AG09309 (cell line): ENCODE measurements at places on chromosomes 12 and 14.

GRCh38 chr14:64444984-64445845, 20.1 kb upstream of the AKAP5 start:
- peak; percentile 41 for DNase-seq

DNA sequence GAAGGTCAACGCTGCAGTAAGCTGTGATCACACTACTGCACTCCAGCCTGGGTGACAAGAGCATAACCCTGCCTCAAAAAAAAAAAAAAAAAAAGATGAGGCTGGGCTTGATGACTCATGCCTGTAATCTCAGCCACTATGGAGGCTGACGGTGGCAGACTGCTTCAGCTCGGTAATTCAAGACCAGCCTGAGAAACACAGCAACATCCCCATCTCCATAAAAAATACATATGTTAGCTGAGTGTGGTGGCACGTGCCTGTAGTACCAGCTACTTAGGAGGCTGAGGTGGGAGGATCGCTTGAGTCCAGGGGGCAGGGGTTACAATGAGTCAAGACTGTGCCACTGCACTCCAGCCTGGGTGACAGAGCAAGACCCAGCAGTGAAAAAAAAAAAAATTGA, 50.4 kb downstream of the GXYLT1 start:
- DNase-seq = no peak

GRCh38 chr12:127383281-127383680, 883.7 kb upstream of the TMEM132C start:
- DNase-seq = no peak

DNA sequence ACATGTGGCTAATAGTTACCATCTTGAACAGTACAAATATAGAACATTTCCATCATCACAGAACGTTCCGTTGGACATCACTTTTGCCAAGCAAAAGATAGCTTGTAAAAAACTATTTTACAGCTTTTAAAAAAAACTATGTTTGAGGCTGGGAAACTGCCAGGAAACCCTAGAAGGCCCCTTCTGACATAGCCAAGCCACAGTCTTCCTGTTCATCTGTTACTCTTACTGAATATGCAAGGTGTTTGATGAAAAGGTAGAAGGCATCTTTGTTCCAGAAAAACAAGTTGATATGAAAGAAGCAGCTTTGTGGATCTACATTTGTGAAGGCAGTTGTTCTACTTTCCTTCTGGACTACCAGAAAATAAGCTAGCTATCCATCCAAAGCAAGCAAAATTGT, 23.6 kb upstream of the WNK1 start:
- no peak for DNase-seq

- no peak for DNase-seq
These were observed 35.8 kb upstream of the ZFP36L1 start for GRCh38 chr14:68828698-68829097.

- no peak for DNase-seq
These were observed 26.2 kb upstream of the TBX3 start for GRCh38 chr12:114710151-114710550.

DNA sequence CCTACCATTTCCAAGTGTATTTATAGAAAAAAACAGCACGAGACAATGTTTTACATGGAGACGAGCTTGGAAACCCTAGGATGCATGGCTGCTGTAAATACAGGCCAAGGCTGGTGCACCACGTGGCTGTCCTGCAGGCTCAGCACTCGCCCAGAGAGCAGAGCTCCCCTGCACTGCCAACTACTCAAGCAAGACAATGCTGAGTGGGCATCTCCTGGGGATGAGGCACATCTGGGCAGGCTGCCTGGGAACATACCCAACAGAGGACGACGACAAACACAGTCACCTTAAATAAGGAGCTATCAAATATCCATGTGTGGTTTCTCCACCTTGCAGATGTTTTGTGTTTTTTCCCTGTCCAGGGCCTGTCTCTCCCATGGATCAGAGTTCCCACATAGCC, 128.3 kb upstream of the PRMT8 start:
- DNase-seq = no peak

DNA sequence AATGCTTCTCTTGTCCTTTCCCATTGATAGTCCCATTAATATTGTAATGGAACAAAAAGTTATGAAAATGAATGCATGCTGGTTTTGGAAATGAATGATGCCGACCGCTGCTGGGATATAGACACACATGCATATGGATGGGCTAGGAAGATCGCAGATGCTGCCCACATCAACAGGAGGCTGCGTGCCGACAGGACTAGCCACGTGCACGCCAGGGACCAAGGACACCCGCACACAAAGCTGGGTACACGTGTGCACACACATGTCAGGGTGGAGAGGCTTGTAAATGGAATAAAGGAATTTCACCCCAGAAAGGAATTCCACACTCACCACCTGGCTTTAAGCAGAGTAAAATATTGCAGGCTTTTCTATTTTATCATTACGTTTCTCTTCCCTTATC, 153.8 kb upstream of the VASH1 start:
- DNase-seq = no peak

DNA sequence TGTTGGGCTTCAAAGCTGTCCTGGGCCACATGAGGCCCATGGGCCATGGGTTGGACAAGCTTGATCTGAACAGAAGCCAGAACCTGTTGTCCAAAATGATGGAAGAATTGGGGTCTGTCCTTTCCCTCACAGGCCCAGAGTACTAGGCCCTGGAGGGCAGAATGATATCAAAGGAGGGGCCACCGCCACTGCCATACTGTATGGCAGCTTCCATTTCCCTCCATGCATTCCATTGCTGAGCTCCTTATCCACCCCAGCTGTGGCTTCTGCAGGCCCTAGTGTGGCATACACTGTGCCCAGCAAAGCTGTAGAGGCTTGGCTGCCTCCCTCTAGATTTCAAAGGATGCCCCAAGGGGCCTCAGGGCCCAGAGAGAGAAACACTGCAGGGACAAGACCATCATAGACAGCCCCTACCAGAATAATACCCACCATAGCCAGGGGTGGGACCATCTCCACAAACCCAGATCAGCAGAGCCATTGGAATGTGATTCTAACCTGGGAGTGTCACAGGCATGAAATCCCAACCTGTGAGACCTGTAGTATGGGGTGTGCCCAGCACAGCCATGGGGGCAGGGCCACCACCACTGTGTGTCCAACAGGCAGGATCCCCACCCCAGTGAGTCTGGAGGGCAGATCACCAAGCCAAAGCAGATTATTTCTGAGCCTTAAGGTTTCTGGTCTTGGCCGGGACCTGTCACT, 61.4 kb upstream of the BEGAIN start:
- DNase-seq = no peak

DNA sequence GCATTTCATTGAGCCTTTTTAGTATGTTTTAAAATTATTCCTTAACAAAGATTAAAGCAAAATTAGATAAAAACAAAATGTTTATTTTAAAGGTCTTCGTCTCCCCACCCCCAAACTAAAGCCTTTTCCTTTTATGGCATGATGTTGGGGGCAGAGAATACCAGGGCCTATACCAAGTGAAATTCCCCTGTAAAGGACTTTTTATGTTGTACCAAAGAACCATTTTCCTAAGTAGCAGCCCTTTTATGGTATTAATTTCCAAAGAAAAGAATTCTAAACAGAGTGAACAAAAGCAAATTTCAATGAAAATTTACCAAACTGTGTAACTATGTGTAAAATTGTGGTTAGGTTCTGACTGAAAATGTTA, 71.9 kb upstream of the GNPNAT1 start:
- no peak for DNase-seq

DNA sequence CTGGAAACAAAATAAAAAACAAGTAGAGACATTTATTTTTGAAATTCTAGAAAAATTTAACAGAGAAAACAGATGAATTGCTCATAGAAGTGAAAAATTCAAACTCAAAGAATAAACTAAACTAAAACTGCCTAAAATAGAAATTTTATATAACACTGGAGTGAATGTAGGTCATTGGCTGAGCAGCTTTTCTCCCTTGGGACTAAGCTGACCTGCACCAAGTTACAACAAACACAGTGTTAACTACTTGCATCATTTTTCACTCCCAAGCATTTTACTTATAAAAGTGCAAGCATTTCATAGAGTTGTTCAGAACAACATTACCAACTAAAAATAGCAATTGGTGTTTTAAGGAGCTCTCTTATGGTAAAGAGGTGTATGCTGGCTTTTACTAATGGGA, 298.1 kb downstream of the MED13L start:
- DNase-seq = peak; percentile 37

DNA sequence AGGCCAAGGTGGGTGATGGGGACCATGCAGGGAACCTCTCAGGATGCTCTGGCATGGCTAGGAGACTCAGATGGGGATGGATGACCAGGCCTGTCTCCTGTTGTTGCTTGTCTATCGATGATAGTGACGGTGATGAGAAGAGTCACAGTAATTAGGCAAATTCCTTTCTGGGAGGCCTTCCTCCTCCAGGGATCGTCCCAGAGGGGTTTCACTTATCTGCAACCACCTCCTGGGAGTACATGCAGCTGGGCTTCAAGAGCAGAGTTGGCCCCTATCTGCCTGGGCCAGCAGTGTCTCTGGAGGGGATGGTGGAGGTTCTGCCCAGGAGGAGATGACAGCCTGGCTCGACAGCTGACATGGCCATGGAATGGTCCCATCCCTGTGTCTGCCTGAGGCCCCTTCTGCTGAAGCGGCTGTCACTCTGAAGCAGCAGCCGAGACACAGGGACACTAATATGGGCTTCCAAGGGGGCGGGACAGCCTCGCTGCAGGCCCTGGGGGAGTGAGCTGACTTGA, 27.5 kb upstream of the OAS1 start:
- no peak for DNase-seq

DNA sequence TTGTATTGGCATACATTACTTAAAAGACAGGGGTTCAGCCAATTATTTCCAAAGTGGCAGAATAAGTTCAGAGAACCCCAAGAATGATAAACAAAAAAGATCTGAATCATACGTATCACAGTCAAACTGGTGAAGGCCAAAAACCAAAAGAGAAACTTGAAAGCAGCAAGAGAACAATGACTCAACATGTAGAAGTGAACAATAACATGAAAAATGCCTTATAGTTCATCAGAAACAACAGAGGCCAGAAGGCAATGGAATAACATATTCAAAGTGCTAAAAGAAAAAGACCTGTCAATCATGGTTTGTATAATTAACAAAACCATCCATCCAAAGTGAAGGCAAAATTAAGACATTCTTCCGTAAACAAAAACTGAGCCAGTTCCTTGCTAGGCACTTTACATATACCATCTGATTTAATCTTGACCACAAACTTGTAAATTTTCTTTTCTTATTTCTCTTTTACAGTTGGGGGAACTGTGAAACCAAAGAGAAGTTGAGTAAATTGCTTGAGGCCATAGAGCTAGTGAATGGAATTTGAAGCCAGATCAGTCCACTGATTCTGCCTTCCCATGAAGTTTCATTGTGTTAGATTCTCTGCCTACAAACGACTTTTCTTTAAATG, 232.1 kb upstream of the SEL1L start:
- no peak for DNase-seq

DNA sequence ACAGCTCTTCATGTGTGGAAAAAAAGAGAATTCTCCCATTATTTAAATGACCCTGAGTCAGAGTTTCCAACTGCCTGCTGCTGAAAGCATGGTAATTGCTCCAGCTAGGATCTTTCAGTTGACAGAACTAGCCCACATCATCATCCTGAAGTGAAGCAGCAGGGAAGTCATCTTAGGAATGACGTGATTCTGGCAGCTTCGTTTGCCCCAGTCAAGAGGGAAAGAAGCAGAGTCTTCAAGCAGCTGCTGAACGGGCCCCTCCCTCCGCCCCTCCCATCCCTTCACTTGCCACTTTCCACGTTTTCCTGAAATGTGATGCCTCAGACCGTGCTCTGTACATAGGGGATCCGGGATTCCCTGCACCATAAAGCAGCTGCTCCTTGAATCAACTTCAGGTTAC, 455.0 kb upstream of the TMEM132C start:
- DNase-seq = peak; percentile 62

DNA sequence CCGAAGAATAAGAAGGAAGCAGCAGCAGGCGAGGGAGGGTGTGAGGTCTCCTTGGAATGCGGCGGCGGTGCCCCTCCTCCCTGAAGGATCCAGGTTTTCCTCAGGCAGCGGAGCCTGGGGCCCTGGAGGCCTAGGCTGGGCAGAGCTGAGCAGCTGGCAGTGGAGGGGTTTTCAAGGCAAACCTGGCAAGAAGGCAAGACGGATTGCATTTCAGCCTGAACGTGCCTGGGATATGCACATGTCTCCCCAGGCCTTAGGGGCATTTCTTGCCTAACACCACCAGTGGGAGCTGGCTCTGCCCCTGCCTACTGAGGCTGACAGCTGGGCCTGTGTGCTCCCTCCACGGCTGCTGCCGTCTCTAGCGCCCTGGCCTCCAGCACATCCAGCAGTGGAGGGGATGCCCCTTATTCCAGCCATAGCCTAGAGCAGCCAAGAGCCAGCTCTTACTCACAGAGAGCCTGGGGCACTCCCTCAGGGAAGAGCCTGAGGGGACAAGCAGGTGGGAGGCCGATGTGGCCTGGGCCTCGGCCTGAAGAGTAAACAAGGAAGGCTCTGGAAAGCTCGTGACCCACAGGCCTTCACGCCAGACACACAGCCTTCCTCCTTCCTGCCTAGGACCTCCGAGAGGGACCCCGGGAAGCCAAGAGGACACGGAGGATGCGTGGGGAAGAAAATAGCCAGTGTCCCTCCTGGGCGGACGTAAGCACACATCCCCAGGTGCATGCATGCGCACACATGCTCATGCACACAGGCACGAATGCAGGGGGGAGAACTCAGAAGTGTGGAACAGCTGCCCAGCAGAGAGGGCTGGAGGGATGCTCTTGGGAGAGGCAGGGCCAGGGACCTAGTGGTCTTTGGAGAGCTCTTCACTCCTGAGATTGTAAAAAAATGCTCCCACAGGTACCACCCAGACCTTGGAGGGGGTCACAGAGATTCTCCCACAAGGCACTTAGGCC, 23.0 kb upstream of the EIF2B2 start:
- no peak for DNase-seq

GRCh38 chr12:64665514-64665913, 55.2 kb downstream of the RASSF3 start:
- DNase-seq = no peak

- no peak for DNase-seq
These were observed 139.7 kb downstream of the SLCO1B3 start for GRCh38 chr12:20950248-20950647.

- peak; percentile 83 for DNase-seq
These were observed 8.1 kb downstream of the CORO1C start for GRCh38 chr12:108722992-108723766.

DNA sequence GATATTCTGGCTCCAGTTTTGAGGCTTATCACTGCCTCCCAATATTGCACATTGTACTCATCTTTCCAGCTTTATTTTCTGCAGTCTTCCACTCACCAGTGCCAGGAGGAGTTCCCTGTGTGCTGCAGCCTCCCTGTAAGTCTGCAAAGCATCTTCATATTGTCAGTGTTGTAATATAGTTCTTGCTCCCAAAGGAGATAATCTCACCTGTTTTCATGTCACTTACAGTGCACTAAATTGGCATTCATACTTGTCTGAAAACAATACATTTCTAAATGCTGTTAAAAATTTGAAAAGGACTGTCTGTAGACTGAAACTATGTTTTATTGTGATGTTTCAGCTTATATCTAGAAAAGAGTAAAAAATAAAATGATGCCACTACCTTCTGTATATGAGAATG, 146.8 kb upstream of the TMTC1 start:
- DNase-seq = no peak
